Skin of body (tissue), 3 donors: ENCODE measurements at places on chromosomes 4 and X. TPM values are rescaled to one million over a fixed set of nuclear protein-coding genes. Genes with fewer than 3 reads are reported as not detected.

CPE gene
- 87.3 TPM for total RNA-seq

MAGEB1 gene
- not detected for total RNA-seq

ABCD1 gene
- 4.0 TPM for total RNA-seq

MAGED4B gene
- 8.6 TPM for total RNA-seq

RIPPLY1 gene
- not detected for total RNA-seq

CPLX1 gene
- 0.30 TPM for total RNA-seq

RXFP1 gene
- 0.39 TPM for total RNA-seq

SSX4B gene
- total RNA-seq, result not detected

BMPR1B gene
- total RNA-seq, result 4.5 TPM

CRMP1 gene
- total RNA-seq, result 6.0 TPM

BGN gene
- 28.1 TPM for total RNA-seq

NLGN3 gene
- total RNA-seq, result 1.4 TPM

APEX2 gene
- 5.3 TPM for total RNA-seq

VCX2 gene
- total RNA-seq, result not detected

ARX gene
- total RNA-seq, result 0.10 TPM

ETNPPL gene
- total RNA-seq, result not detected

PPP1R3F gene
- 3.0 TPM for total RNA-seq

NUP62CL gene
- total RNA-seq, result 3.0 TPM

HDX gene
- total RNA-seq, result 6.4 TPM

KLKB1 gene
- total RNA-seq, result 0.20 TPM

MBNL3 gene
- total RNA-seq, result 19.9 TPM

ATP2B3 gene
- total RNA-seq, result 0.10 TPM

FRYL gene
- total RNA-seq, result 96.3 TPM
